ENCODE measurements at places on chromosomes 11 and 22.

DNA sequence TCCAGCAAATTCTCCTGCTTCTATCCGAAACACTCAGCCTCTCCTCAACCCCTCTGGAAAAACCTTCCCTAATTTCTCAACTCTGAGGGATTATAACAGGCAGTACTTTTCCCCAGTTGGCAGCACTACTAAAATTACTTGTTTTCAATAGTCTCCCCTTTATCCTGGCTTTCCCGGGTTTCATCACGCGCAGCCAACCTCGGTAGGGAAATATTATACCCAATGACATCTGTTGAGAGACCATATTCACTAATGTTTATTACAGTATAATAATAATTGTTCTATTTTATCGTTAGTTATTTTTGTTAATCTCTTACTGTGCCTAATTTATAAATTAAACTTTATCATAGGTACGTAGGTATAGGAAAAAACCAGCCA lies 330 bp upstream of the POLD3 start:
- DNase-seq, result no peak

- DNase-seq, result no peak
Observed at GRCh38 chr22:30806391-30806861, 111.8 kb downstream of the OSBP2 start.

DNA sequence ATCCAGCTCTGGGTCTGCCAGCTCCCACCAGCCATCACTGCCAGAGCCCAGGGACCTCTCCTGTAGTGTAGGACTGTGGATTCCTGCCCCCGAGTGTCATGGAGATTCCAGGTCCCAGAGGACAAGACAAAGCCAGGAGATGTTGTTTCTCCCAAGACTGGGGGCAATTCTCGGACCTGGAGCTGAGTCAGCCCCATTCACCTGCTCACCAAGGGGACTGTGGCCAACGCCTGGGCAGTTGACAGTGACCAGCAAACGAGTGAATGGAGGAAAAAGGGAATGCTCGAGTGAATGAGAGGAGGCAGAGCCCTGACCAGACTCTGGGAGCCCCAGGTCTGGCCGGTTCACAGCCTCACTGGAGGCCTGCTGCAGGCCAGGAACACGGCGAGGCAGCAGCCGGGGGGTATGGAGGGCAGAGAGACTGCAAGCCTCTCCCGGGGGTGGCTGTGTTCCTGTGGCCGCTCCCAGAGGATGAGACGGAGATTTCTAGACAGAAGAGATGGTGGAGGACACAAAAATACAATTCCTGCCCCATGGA lies 61.3 kb upstream of the PRR5 start:
- DNase-seq, result no peak

DNA sequence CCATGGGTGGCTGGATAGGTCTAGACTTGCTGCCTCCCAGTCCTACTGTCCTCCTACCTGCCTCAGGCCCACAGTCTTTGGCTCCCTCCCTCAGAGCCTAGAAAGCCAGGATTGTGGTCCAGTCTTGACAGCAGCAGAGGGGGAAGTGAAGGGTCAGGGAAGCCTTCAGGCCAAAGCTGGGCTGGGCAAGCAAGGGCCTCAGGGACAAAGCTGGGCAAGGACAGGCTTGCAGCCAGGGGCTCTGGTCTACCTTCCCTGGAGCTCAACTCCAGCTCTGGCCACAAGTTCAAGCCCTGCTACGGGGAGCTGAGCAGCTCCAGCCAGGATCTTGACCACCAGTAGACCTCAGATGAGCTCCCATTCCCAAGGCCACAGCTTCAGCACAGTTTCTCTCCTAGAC lies 14.9 kb downstream of the LMO1 start:
- DNase-seq, result no peak

- DNase-seq, result no peak
Observed at GRCh38 chr22:36891646-36892045, 21.8 kb upstream of the CSF2RB start.

DNA sequence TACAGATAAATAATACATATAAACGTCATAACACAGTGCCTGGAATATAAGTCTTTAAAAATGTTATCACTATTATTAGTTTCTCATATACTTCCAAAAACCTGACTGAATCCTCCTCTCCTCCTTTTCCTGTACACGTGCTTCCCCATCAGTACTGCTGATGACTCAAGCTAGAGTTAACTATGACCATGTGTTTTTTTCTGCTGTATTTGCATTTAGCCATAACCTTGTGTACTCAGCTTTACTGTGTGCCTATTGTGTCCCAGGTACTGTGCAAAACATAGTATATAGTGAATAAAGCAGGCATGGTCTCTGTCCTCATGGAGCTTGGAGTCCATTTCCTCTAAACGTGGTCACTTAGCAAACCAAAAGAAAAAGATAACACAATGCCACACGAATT lies 56.5 kb upstream of the ARHGAP32 start:
- DNase-seq, result no peak

DNA sequence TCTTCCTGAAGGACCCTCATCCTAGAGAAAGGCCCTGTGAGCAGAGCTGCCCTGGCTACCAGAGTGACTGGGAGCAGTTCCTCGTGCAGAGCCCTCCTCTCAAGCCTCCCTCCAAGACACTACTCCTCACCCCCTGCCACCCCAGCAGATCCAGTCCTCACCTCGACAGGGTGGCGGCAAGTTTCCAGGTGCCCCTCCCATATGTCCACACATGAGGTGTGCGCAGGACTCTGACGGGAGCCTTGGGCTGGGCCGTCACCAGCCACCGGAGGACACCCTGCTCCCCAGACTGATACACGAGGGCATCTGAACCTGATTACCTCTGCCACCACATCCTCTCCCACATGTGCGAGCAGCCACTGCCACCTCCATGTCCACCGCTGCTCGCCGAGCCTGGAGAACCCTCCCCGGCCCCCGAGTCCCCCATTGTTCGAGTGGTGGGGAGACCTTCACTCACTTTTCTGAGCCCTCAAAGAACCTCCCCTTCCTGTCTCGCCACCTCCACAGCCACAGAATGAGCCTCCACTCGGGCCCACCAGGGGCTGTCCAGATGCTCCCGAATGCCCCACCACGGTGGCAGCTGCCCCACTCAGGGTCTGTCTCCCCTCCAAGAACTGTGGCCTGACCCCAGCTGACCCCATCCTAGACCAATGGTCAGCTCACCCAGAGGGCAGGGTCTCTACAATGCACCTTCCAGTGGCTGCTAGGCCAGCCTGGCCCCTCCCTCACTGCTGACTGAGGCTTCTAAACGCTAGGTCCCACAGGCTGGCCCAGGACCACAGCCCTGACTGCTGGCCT lies 62.5 kb downstream of the DGCR2 start:
- DNase-seq, result no peak

DNA sequence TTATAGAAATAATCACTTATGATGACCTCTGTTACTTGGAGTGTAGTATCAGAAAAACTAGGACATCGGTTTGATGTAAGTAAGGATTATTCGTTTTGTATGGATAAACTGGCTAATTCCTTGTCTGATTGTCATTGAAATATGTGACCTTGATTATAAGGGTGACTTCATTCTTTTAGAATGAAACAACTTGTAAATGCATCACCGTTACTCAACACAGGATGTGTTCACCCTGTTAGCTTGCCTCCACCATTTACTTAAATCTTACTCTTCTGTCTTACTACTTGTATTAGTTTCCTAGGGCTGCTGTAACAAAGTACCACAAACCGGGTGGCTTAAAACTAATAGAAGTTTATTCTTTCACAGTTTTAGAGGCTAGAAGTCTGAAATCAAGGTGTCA lies 7.9 kb downstream of the SFI1 start:
- no peak for DNase-seq

DNA sequence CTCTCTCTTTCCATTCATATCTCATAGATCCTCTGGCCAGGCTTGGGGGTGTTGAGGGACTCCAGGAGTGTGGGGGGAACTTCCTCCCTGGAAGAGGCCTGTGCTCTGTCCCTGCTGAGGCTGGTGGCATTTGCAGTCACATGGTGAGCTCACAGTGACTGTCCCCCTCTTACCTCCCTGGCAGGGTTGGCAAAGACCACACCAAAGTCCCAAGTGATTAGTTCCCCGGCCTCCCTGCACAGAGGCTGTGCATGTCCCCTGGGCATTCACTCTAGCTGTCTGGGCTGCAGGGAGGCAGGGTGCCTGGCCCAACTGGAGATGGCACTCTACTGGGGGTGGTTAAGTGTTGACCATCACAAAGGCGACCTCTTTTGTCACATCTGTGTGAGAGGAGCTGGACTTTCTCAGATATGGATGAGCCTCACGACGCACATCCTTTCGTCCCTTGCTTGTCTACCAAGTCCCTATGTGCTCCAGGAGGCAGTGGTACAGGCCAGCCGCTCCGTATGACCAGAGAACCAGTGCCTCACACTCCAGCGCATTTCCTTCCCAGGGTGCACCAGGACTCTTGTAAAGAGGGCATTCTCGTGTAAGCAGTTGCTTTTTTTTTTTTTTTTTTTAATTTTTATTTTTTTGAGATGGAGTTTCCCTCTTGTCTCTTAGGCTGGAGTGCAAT lies 8.8 kb downstream of the TANGO2 start:
- no peak for DNase-seq
